ENCODE measurements at places on chromosomes 1 and 21. TPM values are rescaled to one million over a fixed set of nuclear protein-coding genes. Genes with fewer than 3 reads are reported as not detected.

The OR6N2 gene
- total RNA-seq = not detected

The SNRPE gene
- total RNA-seq = 69.1 TPM

The ANKRD35 gene
- total RNA-seq = 6.8 TPM

The CYP4X1 gene
- total RNA-seq = not detected

The RNF11 gene
- 43.3 TPM for total RNA-seq

The SLC45A1 gene
- 3.0 TPM for total RNA-seq

The SSU72 gene
- 115 TPM for total RNA-seq

The LCE3E gene
- total RNA-seq = not detected

The BRINP3 gene
- total RNA-seq = not detected

The SPEN gene
- 4.7 TPM for total RNA-seq

The S100B gene
- 1.3 TPM for total RNA-seq

The MAP1LC3C gene
- not detected for total RNA-seq

The IGSF3 gene
- 0.45 TPM for total RNA-seq

The CADM3 gene
- total RNA-seq = under 0.01 TPM

The ASTN1 gene
- total RNA-seq = under 0.01 TPM

The TTC39A gene
- total RNA-seq = 0.30 TPM

The OR2AJ1 gene
- total RNA-seq = not detected

The TCHH gene
- total RNA-seq = not detected

The OR2L3 gene
- not detected for total RNA-seq

All from bronchus fibroblast of lung (primary cell).